ENCODE measurements at places on chromosomes 5 and 9.

DNA sequence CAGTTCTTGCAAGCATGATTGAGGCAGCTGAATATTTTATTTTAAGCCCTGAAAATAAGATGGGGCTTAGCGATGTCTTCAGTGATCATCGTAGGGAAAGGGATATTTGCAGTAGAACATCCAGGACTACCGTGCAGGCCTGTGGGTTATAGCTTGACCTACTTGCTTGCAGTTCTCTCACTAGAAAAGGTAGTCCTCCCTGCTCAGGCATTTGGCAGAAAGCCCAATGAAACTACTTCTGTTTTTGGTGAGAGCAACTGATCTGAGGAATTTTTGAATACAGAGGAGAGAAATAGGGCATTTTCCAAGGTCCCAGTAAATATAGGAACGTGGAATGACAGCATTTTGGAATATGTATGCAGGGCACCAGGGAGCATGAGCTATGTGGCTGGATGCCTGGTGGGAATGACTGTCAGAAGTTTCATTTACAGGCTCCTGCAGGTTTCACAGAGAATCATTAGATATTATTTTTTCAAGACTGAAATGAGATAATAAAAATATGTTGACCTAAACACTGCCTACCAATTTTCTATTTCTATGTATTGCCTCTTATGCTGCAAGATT is 417.9 kb upstream of the ACTBL2 start:
- DNase-seq, result no peak

DNA sequence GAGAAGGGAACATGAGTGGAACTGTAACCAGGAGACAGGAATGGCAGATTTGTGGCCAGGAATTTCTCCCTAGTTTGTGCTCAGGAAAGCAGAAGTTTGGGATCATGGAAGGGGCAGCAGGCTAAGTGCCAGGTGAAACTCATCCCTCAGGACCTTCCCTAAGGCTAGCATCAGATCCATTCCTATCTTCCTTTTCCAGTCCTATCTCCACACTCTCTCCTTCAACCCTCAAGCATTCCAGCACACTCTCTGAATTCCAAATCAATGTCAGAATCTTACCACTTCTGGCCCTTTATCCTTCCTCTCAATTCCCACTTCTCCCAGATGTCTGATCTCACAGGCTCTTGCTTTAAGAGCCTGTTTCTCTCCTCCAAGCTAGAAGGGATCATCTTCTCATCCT is 53.2 kb upstream of the GRIA1 start:
- no peak for DNase-seq

DNA sequence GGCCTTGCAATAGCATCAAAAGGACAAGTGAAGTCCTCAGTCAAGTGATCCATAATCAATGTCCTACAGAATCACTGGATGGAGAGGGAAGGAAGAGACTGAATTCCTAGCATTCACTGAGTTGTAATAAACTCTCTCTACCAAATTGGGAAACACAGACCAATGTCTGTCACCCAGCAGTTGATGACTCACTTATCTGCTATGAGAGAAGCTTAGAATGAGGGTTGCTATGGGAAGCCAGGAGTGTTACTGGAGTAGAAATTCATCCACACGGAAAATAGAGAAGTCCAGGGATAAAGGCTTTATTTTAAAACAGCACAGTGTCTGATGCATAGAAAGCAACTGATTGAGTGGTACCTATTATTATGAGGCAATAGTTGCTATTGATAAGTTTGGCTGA is 407.4 kb downstream of the BRINP1 start:
- no peak for DNase-seq

- DNase-seq, result no peak
Observed at GRCh38 chr5:150318613-150319483, 16.1 kb upstream of the ARSI start.

GRCh38 chr9:34233672-34234071 is 54.8 kb downstream of the UBAP1 start:
- no peak for DNase-seq

GRCh38 chr9:13429301-13430190 is 150.1 kb upstream of the MPDZ start:
- no peak for DNase-seq

DNA sequence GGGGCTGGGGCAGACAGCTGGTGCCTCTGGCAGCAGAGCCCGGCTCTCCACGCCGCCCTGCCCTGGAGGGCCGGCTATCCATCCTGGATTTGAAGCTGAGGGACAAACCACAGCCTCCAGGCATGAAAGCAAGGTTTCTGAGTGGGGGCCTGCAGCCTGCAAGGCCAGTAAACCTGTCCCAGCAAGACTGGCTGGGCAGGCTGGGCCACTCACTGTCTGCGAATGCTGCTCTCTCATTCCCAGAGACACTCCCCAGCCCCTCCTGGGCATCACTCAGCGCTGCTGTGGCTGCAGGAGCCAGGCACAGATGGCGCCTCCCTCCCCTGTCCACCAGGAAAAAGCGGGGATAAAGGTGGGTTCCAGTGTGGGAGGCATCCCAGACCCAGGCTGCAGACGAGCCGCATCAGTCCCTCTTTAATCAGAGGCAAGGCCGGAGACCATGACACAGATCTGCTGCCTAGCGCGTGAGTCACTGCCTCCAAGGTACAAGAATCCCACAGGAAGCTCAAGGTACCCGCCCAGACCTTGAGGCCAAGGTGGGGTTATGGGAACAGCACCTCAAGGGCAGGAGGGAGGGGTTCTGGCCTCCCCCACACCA is 118.0 kb downstream of the VAV2 start:
- no peak for DNase-seq

DNA sequence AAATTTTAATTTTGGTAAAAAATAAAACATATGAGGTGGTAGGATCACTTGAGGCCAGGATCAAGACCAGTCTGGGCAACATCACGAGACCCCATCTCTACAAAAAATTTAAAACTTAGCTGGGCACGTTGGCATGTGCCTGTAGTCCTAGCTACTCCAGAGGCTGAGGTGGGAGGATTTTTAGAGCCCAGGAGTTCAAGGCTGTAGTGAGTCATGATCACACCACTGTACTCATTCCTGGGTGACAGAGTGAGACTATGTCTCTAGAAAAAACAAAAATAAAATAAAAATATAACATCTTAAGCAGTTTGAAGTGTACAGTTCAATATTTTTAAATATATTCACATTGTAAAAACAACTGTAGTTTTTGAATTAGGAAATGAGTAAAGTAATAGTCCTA is 108.3 kb downstream of the SMIM15 start:
- DNase-seq, result no peak

DNA sequence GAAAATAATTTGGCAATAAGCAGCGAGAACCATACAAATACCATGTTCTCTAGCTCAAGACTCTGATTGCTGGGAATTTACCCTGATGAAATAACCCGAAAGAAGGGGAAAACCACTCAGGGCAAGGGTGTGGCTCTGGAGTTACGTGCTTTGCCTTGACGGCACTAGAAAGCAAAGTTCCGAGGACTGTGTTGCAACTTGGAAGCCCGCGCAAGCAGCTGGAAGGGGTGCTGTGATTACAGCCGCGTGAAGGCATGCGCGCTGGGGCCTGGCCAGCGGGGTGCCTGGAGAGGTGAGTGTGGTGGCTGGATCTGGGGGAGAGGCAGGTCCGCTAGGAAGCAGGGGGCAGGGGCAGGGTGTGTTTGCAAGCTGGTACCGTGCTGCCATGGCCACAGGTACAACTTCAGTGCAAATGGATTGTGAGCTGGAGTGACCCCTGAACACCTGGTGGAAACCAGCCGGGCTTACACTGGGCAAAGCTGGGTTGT is 52.6 kb upstream of the CNOT6 start:
- DNase-seq, result no peak

GRCh38 chr9:132669319-132669697 is 475 bp downstream of the DDX31 start:
- no peak for DNase-seq

- no peak for DNase-seq
Observed at GRCh38 chr9:133759146-133759900, 21.2 kb upstream of the SARDH start.

DNA sequence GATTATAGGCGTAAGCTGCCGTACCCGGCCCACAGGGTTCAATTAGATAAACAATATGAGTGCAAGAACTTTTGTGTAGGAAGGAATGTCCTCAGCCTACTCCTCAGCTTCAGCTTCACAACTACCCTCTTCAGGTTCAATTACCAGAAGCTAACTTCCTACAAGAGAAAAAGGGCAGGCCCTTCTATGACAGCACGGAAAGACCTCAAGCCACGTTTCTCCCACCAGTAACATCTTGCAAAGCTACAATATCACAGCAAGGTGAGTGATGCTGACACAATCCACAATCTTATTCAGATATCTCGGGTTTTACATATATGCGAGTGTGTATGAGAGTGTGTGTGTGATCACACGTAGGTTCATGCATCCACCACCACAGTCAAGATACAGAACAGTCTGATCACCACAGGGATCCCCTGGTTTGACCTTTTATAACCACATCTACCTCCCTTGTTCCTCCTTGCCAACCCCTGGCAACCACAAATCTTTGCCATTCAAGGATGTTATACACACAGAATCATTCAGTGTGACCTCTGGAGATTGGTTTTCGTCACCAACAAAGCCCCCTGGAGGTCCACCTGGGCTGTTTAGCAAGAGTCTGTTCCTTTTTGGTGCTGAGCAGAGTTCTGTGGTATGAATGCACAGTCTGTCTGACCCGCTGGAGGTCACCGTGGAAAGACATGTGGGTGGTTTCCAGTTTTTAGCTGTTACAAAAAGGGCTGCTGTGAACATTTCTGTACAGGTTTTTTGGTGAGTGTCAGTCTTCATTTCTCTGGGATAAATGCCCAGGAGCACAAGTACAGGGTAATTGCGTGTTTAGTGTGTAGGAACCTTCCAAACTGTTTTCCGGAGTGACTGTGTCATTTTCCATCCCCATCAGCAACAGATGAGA is 38.2 kb downstream of the IPPK start:
- DNase-seq, result no peak

- DNase-seq, result no peak
Observed at GRCh38 chr5:27908341-27908740, 870.0 kb upstream of the CDH9 start.

DNA sequence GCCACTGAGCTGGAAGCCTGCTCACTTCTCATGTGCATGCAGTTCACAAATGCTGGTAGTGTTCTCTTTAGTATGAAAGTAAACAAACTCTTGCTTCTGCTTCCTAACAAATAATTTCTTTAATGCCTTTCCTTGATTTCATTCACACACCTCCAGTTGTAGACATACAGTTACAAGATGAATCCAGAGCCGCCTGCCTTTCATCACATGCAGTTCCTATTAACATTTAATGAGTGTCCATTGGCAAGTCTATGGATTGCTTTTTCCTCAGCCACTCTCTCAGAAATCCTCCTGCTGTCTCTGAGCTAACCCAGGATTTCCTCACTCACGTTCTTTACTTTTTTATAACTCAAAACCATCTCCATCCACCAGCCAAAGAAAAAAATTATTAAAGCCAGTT is 408.6 kb downstream of the BNC2 start:
- DNase-seq, result no peak

DNA sequence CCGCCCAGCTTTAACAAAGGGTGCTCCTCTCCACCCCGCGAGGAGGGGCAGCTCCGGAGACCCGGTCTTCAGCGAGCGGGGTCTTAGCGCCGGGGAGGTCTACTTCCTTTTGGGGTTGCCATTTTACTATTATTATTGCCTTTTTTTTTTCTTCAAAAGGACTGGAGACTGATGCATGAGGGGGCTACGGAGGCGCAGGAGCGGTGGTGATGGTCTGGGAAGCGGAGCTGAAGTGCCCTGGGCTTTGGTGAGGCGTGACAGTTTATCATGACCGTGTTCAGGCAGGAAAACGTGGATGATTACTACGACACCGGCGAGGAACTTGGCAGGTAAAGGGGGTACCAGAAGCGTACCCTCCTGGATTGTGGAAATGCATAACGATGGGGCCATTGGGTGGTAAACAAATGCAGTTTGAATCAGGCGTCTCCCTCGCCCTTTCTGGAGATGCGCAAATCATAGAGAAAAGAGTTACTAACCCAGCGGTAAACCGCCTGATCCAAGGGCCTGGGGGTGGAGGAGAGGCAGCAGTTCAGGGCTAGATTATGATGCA is 1.2 kb downstream of the DAPK1 start:
- no peak for DNase-seq

DNA sequence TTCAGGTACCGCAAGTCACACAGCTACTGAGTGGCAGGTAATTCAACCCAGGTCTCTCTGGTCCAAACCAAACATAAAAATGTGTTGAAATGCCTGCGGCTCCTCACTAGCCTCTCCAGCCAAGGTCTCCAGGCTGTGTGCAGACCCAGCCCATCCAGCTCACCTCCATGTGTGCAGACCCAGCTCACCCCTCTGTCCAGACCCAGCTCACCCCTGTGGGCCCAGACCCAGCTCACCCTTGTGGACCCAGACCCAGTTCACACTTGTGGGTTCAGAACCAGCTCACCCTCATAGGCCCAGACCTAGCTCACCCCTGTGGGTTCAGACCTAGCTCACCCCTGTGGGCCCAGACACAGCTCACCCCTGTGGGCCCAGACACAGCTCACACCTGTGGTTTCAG is 188.0 kb upstream of the ADCY2 start:
- DNase-seq, result no peak

- no peak for DNase-seq
Observed at GRCh38 chr9:84590706-84591105, 78.8 kb upstream of the NTRK2 start.

DNA sequence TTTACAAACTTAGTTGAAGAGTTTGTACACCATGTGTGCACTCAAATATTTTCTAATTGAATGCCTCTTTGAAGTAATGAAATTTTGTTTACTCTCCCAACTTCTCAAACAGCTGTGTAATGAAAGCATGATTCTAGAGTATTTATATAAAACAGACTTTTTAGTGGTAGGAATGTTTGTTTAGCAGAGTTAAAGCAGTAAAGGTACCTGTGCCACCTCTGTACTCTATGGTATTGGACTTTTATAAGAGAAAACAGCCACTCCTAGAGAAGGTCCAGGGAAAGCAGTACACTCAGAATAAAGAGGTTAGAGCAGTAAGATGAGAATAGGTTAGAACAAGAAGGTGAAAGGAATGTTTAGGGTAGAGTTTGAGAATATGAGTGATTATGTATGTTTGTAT is 163.1 kb downstream of the CHSY3 start:
- DNase-seq, result no peak

- no peak for DNase-seq
Observed at GRCh38 chr9:6197330-6197729, 18.3 kb upstream of the IL33 start.

- DNase-seq, result no peak
Observed at GRCh38 chr9:116688806-116689485, 1.8 kb downstream of the TRIM32 start.

GRCh38 chr5:175466700-175467318 is 11.6 kb upstream of the SFXN1 start:
- DNase-seq, result no peak

GRCh38 chr9:93620041-93620506 is 43.7 kb downstream of the PHF2 start:
- no peak for DNase-seq

- DNase-seq, result no peak
Observed at GRCh38 chr9:1294641-1295258, 244.6 kb downstream of the DMRT2 start.

DNA sequence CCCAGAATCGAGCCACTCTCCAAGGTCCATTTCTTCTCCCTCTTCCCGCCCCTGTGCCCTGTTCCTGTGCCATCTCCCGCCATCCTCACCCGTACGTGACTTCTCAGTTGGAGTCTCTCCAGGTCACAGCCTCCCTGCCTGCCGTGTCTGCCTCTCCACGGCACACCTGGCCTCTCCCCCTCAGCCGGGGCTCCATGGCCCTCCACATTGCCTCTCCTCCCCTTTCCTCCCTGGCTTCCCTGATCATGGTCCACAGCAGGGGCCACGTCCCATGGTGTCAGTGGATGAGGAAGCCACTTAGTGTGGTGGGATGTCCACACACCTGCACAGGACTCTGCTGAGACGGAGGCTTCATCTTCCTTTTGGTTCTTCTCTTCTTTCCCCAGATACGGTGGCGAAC is 2.3 kb downstream of the PAEP start:
- DNase-seq, result no peak
